ENCODE measurements at places on chromosomes 16 and 17.

GRCh38 chr17:4948931-4949320, 596 bp upstream of the PFN1 start:
- DNase-seq: peak; percentile 93

- no peak for DNase-seq
Measured at GRCh38 chr16:85457366-85457765, 155.8 kb upstream of the GSE1 start.

DNA sequence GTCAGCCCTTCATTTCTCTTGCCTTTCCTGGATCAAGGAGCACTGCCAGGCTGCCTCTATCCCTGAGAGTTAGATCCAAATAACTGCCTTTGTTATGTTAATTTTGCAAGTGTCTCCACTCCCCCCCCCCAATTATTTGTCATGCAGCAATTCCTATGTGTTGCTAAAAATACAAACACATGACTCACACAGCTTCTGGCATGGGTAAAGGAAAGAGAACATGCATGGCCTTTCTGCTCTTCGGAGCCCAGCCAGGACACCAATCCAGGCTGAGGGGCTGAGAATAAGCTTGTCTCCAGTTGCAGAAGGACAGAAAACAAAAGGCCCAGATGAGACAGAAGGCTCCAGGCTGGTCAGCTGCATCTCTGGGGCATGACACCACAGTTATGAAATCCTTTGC, 148.0 kb upstream of the TNRC6C start:
- no peak for DNase-seq

- no peak for DNase-seq
Measured at GRCh38 chr17:9557857-9558256, 17.8 kb downstream of the STX8 start.

GRCh38 chr17:50308666-50309065, 34.4 kb downstream of the TMEM92 start:
- no peak for DNase-seq

GRCh38 chr16:89187770-89188392, 12.5 kb downstream of the SLC22A31 start:
- DNase-seq: no peak

DNA sequence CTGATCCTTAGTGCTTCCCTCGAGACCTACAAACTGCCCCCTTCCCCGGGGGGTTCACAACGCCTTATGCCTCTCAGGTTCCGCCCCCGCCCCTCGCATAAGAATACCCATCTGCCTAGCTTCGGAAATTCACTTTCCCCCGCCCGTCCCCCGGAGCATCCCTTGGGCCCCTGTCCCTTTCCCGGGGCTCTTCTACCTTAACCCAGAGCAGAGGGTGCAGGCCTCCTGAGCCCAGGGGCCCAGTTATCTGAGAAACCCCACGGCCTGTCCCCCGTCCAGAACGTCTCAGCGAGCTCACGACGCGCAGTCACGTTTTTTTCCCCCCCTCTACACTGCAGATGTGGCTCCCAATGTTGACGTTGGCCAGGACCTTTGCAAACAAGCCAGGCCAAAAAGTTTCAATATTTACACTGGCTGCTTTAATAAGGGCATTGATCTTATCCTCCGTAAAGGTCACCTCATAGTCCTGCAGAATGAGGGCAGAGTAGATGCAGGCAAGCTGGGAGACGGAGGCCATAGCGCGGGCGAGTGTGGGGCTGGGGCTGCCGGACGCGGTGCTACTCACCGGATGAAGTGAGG, 1.4 kb upstream of the NBR1 start:
- DNase-seq: no peak

DNA sequence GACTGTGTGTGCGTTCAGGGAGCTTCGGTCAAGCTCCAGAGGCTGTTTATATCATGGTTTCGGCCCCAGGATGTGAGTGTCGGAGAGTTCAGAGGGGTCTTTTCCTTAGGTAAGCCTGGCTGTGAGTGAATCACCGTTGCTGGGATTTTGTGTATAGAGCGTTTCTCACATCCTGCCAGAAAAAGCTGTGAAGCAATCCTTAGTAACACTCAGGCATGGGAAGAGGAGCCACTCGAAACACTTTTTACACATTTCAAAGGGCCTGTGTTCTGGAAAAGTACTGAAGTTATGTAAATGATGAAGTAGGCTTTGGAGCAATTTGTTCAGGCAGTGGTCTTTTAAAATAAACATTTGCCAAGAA, 662 bp downstream of the PGS1 start:
- peak; percentile 84 for DNase-seq

DNA sequence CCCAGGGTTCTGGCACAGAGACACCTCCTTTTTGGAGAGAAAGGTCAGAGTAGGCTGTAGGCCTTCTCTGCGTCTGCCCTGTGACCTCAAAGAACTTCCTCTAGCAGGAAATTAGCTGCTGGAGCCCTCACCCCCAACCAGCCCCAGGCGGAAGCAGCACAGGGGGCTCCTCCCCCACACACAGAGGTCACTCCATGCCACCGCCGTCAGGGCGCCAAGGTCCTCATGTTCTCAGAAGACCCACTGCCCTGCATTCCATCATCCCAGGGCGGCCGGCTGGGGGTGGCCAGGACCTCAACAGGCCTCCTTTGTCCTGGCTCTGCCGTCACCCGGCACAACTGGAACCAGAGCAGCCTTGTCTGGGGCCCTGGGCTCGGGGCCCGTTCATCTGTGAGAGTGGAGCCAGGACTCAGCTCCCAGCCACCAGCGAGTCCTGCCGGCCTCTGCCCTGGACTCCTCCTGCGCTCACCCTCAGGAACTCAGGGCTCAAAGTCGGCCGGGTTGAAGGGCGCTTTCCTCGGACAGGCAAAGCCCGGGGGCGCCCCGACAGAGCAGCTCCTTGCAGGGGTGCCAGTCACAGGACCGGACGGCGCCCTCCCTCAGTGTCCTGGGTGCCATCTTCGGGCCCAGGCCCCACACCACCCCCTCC, 1.2 kb downstream of the TMC6 start:
- DNase-seq: peak; percentile 83

DNA sequence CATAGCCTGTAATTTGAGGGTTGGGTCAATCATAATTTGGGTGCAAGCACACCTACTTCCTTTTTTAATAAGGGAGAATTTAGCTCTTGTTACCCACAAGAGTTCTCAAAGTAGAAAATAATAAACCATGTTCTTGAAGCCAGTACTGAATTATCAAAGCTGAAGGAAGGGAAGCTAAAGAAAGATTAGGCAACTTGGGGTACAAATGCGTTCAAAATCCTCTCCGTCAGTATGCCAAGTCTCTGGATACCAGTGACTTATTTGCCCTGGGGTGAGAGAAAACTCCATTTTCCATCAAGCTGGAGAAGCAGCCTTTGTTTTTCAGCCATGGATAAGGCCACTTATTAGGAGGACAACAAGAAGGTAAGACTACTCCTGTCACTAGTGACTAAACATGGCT, 23.5 kb upstream of the DHRS13 start:
- no peak for DNase-seq
